ENCODE measurements at places on chromosomes 13 and 19. TPM values are rescaled to one million over a fixed set of nuclear protein-coding genes. Genes with fewer than 3 reads are reported as not detected.

Gene KL
- under 0.01 TPM for total RNA-seq

- H3K27me3 ChIP-seq = no peaks in the 10 kb centered on the region
- no peak overlapping the region for H3K4me3 ChIP-seq
- no peak for DNase-seq
- no peaks in the 10 kb centered on the region for H3K36me3 ChIP-seq
- no peaks in the 10 kb centered on the region for H3K4me1 ChIP-seq
These were observed 18.6 kb upstream of the LMTK3 start for GRCh38 chr19:48530066-48530720.

GRCh38 chr19:1076951-1077350, 10.0 kb downstream of the ARHGAP45 start:
- DNase-seq = no peak
- no peaks in the 10 kb centered on the region for H3K36me3 ChIP-seq
- H3K27me3 ChIP-seq = no peaks in the 10 kb centered on the region
- H3K27ac ChIP-seq = no peak overlapping the region
- peaks cover 2% of the 10 kb centered on the region for H3K4me1 ChIP-seq
- no peak overlapping the region for H3K4me3 ChIP-seq

GRCh38 chr13:53050151-53050550, 21.5 kb downstream of the OLFM4 start:
- no peaks in the 10 kb centered on the region for H3K27me3 ChIP-seq
- no peaks in the 10 kb centered on the region for H3K36me3 ChIP-seq
- no peak overlapping the region for H3K27ac ChIP-seq
- no peak for DNase-seq

DNA sequence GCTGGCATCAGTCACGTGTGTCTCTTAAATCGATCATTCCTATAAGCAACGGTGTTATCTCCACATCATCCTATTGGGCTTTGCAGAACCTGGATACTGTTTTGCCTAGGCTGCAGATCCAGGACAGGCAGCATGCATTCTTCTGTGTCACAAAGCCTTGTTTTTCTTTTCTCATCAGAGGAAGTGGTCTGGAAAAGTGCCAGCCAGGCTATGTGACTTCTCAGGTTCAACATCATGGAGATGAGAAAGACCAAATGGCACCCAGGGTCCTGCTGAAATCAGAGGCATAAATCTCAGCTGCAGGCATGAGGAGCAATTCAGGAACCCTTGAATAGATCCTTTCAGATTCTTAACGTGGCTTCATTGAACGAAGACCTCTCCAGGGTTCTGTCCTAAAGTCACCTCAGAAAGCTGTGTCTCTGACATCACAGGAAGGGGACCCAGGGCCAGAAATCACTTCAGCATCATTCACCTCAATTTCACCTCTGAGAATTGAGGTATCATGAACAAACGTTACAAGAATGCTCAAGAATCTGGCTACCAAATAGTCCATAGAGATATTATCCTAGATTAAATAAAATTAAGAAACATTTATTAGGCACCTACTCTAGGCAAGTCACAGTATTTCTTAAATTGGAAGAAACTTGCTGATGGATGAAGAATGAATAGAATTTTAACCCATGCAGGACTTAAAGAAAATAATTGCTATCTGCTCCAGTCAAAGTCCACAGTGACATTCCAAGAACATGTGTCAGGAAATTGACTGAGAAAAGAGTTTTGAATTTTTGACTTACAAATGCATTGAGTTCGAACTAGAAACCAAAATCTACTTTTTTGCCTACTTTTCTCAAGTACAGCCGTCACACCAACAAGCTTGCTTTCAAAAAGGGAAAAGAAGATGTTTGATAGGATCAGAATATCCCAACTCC, 124.1 kb downstream of the COG6 start:
- DNase-seq = peak; percentile 62
- H3K27ac ChIP-seq = no peak overlapping the region
- no peak overlapping the region for H3K4me3 ChIP-seq
- H3K36me3 ChIP-seq = no peaks in the 10 kb centered on the region
- peaks cover 4% of the 10 kb centered on the region for H3K4me1 ChIP-seq

GRCh38 chr13:41649659-41650058, 192.3 kb downstream of the RGCC start:
- no peak overlapping the region for H3K27ac ChIP-seq
- H3K4me3 ChIP-seq = no peak overlapping the region
- H3K27me3 ChIP-seq = no peaks in the 10 kb centered on the region
- H3K4me1 ChIP-seq = peaks cover 4% of the 10 kb centered on the region
- no peaks in the 10 kb centered on the region for H3K36me3 ChIP-seq

- H3K36me3 ChIP-seq = no peaks in the 10 kb centered on the region
- no peak for DNase-seq
- no peaks in the 10 kb centered on the region for H3K4me1 ChIP-seq
- no peak overlapping the region for H3K27ac ChIP-seq
These were observed 145.5 kb downstream of the URI1 start for GRCh38 chr19:30087381-30088138.

GRCh38 chr19:18253716-18254115, 20.5 kb downstream of the IQCN start:
- no peak overlapping the region for H3K4me3 ChIP-seq
- H3K36me3 ChIP-seq = no peaks in the 10 kb centered on the region
- no peak for DNase-seq
- H3K27me3 ChIP-seq = peaks cover 13% of the 10 kb centered on the region

- H3K4me3 ChIP-seq = no peak overlapping the region
- peaks cover 65% of the 10 kb centered on the region for H3K36me3 ChIP-seq
- H3K27ac ChIP-seq = peak overlapping the region; percentile 34
- peak; percentile 57 for DNase-seq
These were observed 25.3 kb downstream of the CAPN12 start for GRCh38 chr19:38718747-38719543.

Gene CYP2A7
- not detected for total RNA-seq

Gene IGFL1
- total RNA-seq = not detected

DNA sequence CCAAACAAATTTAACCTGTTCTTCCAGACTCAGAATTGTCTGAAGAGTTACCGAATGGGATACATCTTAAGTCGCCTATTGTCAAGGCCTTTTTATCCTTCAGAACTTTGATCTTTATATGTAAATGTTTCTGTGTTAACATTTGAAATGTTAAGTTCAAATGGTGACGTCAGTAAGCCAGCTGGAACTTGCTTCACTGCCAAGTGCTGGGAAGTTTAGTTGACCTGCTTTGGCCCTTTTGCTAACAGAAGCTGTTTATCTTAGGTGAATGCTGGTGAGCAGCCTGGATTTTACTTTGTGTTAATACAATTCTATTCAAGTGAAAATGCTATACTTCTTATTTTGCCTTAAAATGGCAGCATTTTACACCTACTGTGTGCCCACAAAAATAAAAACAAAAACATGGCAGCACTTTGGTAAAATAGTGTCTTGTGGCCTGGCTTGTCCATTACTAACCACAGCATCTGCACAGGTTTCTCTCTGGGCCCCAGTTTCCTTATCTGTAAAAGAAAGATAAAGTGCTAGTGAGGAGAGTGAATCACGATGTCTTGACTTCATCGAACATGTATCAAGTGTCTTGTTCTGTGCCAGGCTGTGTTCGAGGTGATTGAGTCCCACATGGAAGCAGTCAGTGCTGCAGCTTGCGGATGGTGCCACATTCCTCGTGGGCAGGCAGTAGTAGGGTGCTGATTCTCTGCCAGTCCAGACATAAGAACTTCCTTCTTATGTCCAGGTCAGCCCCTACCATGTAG, 2.2 kb downstream of the NAXD start:
- no peaks in the 10 kb centered on the region for H3K27me3 ChIP-seq
- peak; percentile 97 for DNase-seq
- H3K4me1 ChIP-seq = peaks cover 10% of the 10 kb centered on the region
- H3K4me3 ChIP-seq = peak overlapping the region; percentile 77

Gene PINLYP
- 7.2 TPM for total RNA-seq

- no peaks in the 10 kb centered on the region for H3K36me3 ChIP-seq
- no peak overlapping the region for H3K27ac ChIP-seq
- no peak overlapping the region for H3K4me3 ChIP-seq
- H3K27me3 ChIP-seq = no peaks in the 10 kb centered on the region
- DNase-seq = no peak
These were observed 52.3 kb upstream of the PARP4 start for GRCh38 chr13:24564881-24565280.

Gene TEKTIP1
- not detected for total RNA-seq

DNA sequence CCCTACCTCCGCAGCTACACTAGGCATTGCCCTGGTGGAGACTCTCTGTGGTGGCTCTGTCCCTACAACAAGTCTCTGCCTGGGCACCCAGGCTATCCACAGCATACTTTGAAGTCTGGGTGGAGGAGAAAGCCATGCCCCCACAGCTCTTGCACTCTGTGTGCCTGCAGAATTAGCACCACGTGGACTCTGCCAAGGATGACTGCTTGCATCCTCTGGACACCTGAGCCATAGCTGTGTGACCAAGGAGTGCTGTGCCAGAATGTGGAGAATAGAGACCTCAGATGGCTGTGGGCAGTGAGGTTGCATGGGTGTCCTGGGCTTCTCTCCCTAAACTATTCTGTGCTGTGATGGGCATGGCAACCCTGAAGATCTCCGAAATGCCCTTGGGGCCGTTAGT, 21.2 kb upstream of the MCF2L start:
- H3K4me3 ChIP-seq = no peak overlapping the region
- no peaks in the 10 kb centered on the region for H3K36me3 ChIP-seq
- peaks cover 23% of the 10 kb centered on the region for H3K27me3 ChIP-seq
- DNase-seq = no peak
- peaks cover 5% of the 10 kb centered on the region for H3K4me1 ChIP-seq

Gene JUND
- total RNA-seq = 166 TPM

GRCh38 chr13:31930901-31931522, 100.6 kb upstream of the FRY start:
- no peaks in the 10 kb centered on the region for H3K27me3 ChIP-seq
- no peak overlapping the region for H3K27ac ChIP-seq
- H3K4me3 ChIP-seq = no peak overlapping the region
- no peaks in the 10 kb centered on the region for H3K36me3 ChIP-seq
- no peak for DNase-seq

GRCh38 chr19:11390933-11391680, 7.0 kb upstream of the EPOR start:
- no peak overlapping the region for H3K4me3 ChIP-seq
- H3K4me1 ChIP-seq = no peaks in the 10 kb centered on the region
- no peaks in the 10 kb centered on the region for H3K36me3 ChIP-seq
- no peaks in the 10 kb centered on the region for H3K27me3 ChIP-seq
- DNase-seq = no peak
- H3K27ac ChIP-seq = no peak overlapping the region

DNA sequence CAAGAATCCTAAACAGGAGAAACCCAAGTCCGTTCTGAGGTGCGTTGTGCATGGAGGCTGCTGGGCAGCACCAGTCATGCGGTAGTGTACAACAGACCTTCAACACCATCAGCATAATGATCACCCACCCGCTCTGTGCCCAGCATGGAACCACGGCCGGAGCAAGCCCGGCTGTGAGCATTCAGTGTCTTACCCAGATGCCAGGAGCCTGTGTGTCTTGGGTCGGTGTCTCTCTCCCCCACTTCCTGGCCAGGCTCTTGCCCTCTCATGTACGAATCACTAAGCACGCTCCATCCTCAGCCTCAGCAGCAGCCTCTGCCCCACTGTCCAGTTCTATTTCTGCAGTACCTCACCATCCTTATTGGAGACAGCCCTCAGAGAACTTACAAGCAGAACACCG, 231.6 kb upstream of the IRS2 start:
- no peak overlapping the region for H3K4me3 ChIP-seq
- peak; percentile 37 for DNase-seq
- H3K27ac ChIP-seq = peak overlapping the region; percentile 55
- no peaks in the 10 kb centered on the region for H3K27me3 ChIP-seq

GRCh38 chr13:37657134-37657533, 58.6 kb upstream of the POSTN start:
- peak; percentile 90 for DNase-seq
- H3K36me3 ChIP-seq = no peaks in the 10 kb centered on the region
- peaks cover 4% of the 10 kb centered on the region for H3K4me1 ChIP-seq
- H3K27me3 ChIP-seq = no peaks in the 10 kb centered on the region
- H3K4me3 ChIP-seq = no peak overlapping the region
- H3K27ac ChIP-seq = peak overlapping the region; percentile 77

GRCh38 chr19:1632462-1633268, 19.8 kb downstream of the TCF3 start:
- H3K36me3 ChIP-seq = peaks cover 13% of the 10 kb centered on the region
- no peak overlapping the region for H3K4me3 ChIP-seq
- no peak for DNase-seq

DNA sequence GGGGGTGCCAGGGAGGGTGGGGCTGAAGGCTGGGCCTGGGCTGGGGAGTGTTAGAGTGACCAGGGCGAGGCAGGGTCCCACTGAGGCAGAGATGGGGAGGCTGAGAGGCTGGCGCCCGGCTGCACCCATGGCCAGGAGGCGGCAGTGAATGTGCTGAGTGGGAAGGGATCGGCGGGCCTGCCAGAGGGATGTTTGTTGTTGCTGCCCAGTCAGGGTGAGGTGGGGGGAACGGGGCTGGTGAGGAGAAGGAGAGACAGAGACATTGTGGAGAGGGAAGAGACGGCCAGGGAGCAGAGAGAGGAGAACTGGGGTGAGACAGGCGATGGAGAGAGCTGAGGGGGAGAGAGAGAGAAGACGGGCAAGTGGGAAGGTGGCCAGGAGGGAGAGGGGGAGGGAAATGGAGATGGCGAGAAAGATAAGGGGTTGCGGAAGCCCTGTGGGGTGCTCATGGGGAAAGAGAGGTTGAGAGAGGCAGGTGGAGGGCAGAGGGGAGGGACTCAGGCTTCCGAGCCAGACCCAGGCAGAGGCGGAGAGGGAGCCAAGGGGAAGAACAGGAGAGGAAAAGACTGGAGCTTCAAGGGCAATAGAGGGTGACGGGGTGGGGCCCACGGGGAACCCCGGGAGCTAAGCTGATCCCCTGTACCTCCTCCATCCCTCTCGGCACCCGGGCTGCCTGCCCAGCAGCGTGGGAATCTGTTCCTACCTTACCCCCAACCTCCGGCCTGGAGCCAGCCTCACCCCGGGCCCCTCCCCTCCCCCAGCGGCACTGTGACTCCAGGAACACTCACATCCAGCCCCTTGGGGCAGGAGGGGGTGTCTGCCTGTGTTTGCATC, 690 bp upstream of the B3GNT8 start:
- no peaks in the 10 kb centered on the region for H3K27me3 ChIP-seq
- peak overlapping the region; percentile 4 for H3K4me3 ChIP-seq
- H3K4me1 ChIP-seq = peaks cover 9% of the 10 kb centered on the region
- DNase-seq = peak; percentile 27
- H3K27ac ChIP-seq = peak overlapping the region; percentile 44
- H3K36me3 ChIP-seq = peaks cover 21% of the 10 kb centered on the region

GRCh38 chr13:78476910-78477309, 126.4 kb downstream of the POU4F1 start:
- no peak for DNase-seq
- no peak overlapping the region for H3K4me3 ChIP-seq
- H3K27ac ChIP-seq = no peak overlapping the region
- no peaks in the 10 kb centered on the region for H3K27me3 ChIP-seq

Gene NRTN
- total RNA-seq = 0.51 TPM

GRCh38 chr19:17671906-17672305, 16.2 kb downstream of the UNC13A start:
- H3K27ac ChIP-seq = no peak overlapping the region
- no peaks in the 10 kb centered on the region for H3K27me3 ChIP-seq
- H3K4me1 ChIP-seq = no peaks in the 10 kb centered on the region
- no peak overlapping the region for H3K4me3 ChIP-seq

- no peaks in the 10 kb centered on the region for H3K27me3 ChIP-seq
- no peak overlapping the region for H3K4me3 ChIP-seq
- no peaks in the 10 kb centered on the region for H3K4me1 ChIP-seq
These were observed 39.6 kb downstream of the CACNA1A start for GRCh38 chr19:13466697-13467096.

Gene ATP8A2
- 0.26 TPM for total RNA-seq
